Lower lobe of right lung (tissue), 2 donors: ENCODE measurements at places on chromosomes 11 and 22. TPM values are rescaled to one million over a fixed set of nuclear protein-coding genes. Genes with fewer than 3 reads are reported as not detected.

- no peak for DNase-seq
These were observed 39.3 kb downstream of the DUSP8 start for GRCh38 chr11:1532606-1533341.

GRCh38 chr11:2196970-2197770 lies 25.6 kb upstream of the TH start:
- peak; percentile 87 for DNase-seq

GRCh38 chr11:69883292-69884255 lies 64.4 kb upstream of the FGF3 start:
- DNase-seq = peak; percentile 26

- peak; percentile 34 for DNase-seq
These were observed 429.6 kb downstream of the BRD1 start for GRCh38 chr22:49398115-49398514.

DNA sequence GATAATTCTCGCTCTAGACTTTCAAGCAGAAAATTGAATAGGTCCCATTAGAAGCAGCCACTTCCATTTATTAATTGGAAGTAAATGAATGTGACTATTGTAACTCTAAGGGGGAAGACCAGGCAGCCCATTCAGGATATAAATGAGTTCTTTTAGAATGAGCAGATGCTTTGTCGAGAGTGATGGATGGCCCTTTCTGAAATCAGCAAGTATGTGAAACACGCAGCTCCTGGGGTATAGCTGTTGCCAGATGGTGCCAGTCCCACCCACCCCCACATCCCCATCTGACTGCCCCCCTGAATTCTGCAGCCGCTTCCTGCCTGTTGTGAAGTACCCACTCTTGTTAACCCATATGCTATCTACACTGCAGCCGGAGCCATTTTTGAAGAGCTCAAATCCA lies 3.7 kb downstream of the SLC15A3 start:
- no peak for DNase-seq

- no peak for DNase-seq
These were observed 109.4 kb downstream of the MSANTD4 start for GRCh38 chr11:105912666-105913065.

DNA sequence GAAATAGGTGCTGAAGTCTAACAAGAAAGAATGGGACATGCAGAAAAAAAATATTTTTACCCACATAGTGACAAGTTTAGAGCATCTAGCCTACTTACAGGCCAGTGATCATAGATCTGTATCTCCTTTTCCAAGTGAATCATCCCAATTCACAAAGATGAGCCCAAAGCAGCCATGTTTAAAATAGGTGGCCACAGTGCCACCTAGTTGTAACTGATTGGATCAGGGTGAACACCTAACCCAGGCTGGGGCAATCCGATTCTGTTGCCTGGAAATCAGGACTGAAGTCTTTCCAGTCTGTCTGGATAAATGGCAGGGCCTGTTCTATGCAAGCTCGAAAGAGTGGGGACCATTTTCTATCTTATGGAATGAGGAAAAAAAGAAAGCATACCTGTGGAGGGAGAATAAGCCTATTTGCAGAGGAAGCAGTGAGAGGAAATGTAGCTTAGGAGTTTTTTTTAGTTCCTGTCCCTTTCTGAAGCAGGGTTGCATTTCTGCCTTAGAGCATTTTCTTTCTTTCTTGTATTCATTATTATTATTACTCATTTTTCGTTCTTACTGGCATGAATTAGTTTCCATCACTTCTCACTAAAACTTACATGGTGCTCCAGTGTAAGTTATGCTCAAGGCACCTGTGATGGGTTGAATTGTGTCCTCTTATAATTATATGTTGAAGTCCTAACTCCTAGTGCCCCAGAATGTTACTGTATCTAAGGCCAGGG lies 113.2 kb upstream of the RAG2 start:
- no peak for DNase-seq

GRCh38 chr11:2976294-2977063 lies 15.7 kb downstream of the NAP1L4 start:
- DNase-seq = no peak

DNA sequence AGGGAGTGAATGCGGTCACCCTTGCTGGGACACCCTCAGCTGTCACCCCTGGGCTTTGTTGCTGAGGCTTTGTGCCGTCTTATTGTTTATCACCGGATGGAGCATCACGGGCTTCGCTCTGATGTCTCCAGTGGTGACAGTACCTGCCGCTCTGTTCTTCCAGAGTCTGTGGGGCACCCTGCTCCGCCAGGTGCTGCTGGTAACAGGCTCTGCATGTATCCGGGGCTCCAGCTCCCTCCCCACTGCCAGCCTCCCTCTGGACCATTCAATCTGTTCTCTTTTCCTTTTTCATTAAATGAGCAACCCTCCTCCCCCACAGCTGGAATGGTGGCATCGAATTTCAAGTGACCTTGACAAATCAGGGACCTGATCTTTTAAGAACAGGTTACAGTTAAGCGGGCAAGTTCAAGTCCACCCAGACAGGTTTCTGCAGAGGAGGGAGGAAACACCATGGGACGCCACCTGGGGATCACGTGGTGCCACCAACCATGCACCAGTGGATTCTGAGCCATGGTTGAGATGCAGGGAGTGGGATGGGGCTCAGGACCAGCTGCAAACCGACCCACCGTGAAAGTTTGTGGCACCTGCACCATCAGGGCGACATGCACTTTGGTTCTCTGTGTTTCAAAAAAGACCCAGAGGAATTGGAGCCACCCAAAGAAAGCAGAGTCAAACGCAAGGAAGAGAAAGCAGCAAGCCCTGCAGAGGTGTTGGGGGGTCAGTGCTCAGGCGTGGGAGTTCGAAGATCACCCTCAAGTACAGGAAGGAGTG lies 89.3 kb downstream of the BCR start:
- no peak for DNase-seq

- no peak for DNase-seq
These were observed 25.2 kb downstream of the FAM76B start for GRCh38 chr11:95764267-95764898.

Gene RTN3
- 140 TPM for total RNA-seq

Gene CYTH4
- total RNA-seq = 45.4 TPM

Gene PNPLA3
- 6.9 TPM for total RNA-seq

Gene BEST1
- 14.1 TPM for total RNA-seq

Gene VSIG2
- 30.5 TPM for total RNA-seq

Gene OR52E8
- not detected for total RNA-seq
